Smooth muscle cell of the coronary artery (primary cell): ENCODE measurements at places on chromosomes 7 and 10. TPM values are rescaled to one million over a fixed set of nuclear protein-coding genes. Genes with fewer than 3 reads are reported as not detected.

Gene TRIM50
- not detected in 2 replicates for total RNA-seq

Gene WDR91
- 6.3 and 6.6 TPM in 2 replicates for total RNA-seq

Gene RARRES2
- 1.2 and 15.2 TPM in 2 replicates for total RNA-seq

Gene TRIM73
- 0.68 and 1.3 TPM in 2 replicates for total RNA-seq

Gene CFAP69
- total RNA-seq: 3.7 and 19.4 TPM in 2 replicates

Gene MYOF
- total RNA-seq: 116 and 191 TPM in 2 replicates

Gene SPDYE9
- total RNA-seq: not detected in 2 replicates

Gene PNLIP
- total RNA-seq: not detected in 2 replicates

Gene EPHB6
- 1.1 and 9.9 TPM in 2 replicates for total RNA-seq

Gene TMEM273
- total RNA-seq: 0.47 TPM in 1 of 2 replicates, not detected in the other

Gene GFRA1
- under 0.01 and 0.35 TPM in 2 replicates for total RNA-seq

Gene ITIH2
- total RNA-seq: not detected in 2 replicates
